ENCODE measurements at places on chromosomes 16 and 17. TPM values are rescaled to one million over a fixed set of nuclear protein-coding genes. Genes with fewer than 3 reads are reported as not detected.
A peak's percentile ranks its signal among the peaks of the same experiment; 100 is the strongest.

- no peak for DNase-seq
Observed at GRCh38 chr17:69223809-69224208, 4.8 kb downstream of the ABCA10 start.

DNA sequence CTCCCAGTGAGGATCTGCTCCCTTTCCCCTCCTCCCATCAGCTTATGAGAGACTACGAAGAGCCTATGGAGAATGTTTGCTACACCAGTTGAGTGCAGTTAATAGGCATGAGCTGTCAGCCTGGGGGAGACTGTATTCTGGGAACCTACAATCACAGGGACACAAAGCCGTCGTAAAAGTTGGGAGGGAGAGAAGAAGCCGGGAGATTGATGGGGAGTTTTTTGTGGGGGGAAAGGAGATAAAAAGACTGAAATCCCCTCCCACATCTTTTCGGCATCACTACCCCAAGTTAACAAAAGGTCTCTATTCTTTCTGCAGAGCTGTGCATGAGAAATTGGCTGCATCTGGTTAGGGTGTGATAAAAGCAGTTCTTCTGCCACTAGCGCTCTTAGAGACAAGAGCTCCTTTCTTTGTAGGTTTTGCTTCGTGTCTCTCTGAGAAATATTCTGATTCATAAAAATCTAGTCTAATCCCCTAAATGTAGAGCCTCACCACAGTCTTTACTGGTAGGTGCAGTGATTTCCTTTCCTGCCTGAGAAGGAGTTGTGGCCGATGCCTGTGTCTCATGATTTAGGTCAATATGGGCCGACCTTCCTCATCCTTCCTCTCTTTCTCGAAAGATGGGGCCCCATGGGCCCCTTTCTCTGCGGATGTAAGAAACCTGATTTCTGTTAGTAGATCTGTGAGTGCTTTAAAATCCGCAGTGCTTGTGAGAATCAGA lies 77.4 kb downstream of the BPTF start:
- DNase-seq = no peak

GRCh38 chr17:74041869-74042640 lies 161.4 kb upstream of the RPL38 start:
- DNase-seq = no peak

DNA sequence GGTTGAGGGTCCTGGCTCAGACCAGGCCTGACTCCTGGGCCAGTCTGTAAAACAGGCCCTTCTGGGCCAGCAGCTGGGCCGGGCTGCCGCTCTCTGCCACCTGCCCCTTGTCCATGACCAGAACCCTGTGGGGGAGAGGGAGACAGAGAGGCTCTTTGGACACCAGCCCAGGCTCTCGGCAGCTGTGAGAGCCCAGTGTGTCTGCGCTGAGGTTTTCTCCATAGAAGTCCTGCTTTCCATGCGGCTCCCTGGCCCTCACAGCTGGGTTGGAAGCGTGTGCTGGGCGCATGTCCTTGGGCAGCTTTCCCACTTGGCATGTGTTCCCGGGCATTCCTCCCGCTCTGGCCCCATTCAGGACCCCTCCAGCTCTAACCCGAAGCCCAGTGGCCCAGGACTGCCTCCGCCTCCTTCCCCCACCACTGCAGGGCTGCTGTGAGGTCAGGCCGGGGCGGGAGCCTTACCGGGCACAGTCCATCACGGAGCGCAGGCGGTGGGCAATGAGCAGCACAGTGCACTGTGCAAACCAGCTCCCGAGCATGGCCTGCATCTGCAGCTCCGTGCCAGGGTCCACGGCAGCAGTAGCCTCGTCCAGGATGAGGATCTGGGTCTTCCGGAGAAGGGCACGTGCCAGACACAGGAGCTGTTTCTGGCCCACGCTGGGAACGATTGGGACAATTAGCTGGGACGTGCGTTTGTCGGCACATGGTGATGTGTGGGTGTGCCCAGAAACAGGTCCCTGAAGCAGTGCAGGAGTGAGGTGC lies 73.0 kb downstream of the ABCC6 start:
- DNase-seq = no peak

- no peak for DNase-seq
Observed at GRCh38 chr16:30096862-30097563, 1.0 kb upstream of the YPEL3 start.

- no peak for DNase-seq
Observed at GRCh38 chr17:61337290-61337689, 62.4 kb upstream of the TBX2 start.

DNA sequence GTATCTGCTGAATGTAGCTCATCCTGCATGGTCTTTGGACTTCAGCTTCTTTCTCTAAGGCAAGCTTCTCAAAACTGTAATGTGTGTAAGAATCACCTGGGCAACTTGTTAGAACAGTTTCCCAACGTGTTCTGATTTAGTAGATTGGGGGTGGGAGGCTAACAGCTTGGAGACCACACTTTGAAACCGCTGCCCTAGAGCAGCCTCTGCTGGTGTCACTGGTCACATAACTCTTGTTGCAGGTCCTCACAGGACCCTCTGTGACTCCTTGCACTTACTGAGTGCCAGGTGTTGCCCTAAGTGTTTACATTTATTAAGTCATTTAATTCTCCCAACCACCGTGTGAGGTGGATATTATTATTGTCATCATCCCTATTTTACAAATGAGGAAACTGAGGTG lies 9.9 kb downstream of the SLC35G3 start:
- DNase-seq = no peak

- no peak for DNase-seq
Observed at GRCh38 chr17:74369221-74369620, 1.9 kb downstream of the GPR142 start.

- no peak for DNase-seq
Observed at GRCh38 chr17:79969906-79970305, 65.8 kb downstream of the TBC1D16 start.

GRCh38 chr17:64403881-64404460 lies 13.3 kb upstream of the PECAM1 start:
- DNase-seq = no peak

DNA sequence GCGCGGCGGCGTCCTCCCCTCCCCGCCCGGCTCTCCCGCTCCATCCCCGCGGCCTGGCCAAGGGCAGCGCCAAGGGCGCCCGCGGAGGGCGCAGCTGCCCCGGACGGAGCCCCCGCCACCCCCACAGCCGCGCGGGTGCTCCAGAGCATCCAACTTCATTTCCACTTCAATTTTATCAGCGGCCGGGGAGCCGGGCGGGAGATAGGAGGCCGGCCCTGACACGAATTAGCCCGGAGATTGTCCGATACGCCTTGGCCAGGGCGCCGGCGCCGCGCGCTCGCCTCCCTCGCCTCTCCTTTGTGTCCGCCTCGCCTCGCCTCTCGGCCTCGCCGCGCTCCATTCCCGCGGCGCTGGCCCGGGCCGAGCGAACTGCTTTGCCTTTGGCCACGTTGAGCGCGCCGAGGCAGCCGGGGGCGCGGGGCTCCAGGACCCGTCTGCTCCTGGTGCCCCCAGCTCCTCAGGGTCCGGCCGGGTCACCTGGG lies 129.1 kb upstream of the LHX1 start:
- DNase-seq = no peak

- DNase-seq = no peak
Observed at GRCh38 chr16:67804853-67805542, 1.4 kb downstream of the RANBP10 start.

- peak; percentile 31 for DNase-seq
Observed at GRCh38 chr16:66382966-66383299, 16.4 kb downstream of the CDH5 start.

- DNase-seq = no peak
Observed at GRCh38 chr16:22670551-22671041, 143.4 kb upstream of the HS3ST2 start.

DNA sequence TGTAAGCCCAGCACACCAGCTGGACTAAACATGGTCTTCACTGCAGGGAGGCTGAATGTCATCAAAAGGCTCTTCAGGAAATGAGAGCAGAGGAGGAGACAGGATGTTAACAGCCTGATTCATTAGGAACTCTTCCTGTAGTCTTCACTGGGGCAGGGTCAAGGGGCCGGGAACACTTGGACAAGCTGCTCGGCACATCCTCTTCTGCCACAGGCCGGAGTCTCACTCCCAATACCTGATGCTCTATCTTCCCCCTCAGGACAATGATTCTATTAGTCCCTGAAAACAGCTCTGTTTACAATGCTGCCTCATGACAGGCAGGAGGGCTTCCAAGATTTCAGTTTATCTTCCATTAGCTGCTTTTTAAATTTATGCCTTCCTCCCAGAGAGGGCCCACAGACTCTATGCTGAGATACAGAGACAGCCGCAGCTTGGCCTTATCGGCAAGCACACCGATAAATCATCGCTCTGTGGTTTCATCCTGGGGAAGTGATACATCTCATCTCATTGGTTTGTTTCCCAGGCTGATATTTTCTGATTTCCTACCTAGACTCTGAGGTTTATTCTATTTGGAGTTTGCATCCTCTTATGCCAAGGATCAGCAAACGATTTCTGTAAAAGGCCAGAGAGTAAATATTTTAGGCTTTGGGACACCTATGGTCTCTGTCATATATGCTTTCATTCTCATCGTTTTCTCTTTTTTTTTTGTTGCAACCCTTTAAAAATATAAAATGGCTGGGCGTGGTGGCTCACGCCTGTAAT lies 214.0 kb upstream of the ASIC2 start:
- DNase-seq = no peak

DNA sequence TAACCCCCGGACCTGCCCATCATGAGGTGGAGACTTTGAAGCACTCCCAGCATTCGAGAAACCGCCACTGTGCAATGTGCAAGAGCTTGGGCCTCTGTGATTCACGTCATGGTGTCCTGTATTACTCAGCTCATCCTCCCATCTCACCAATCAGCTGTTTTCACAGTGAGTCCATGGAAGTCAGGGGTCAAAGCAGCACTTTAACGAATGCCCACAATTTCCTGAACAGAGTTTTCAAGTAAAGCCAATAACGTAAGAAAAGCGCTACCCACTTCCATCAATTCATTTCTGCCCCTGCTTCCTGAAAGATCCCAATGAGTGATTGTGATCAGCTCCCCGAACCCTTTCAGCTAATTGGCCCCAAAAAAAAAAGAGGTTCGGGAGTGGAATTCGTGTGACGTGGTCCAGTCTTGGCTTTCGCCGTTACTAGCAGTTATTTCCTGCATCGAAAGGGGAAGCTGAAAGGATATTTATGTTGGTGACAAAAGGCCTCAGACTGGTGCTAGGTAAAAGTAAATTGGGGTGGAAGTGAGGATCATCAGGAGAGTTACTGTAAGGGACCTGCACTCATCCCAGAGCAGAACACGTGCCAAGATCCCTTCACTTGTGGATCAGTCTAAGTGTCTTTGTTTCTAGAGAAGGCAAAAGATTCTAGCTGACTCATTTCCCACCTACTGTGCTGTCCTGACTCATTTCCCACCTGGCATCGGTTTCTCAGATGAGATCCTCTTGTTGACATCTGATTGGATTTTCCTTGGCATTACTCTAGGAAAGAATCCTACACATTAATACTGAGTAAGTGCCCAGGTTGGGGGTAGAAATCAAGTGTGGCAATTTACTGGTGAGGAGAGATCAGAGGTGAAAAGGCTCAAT lies 136.7 kb upstream of the NUDT7 start:
- DNase-seq = no peak

DNA sequence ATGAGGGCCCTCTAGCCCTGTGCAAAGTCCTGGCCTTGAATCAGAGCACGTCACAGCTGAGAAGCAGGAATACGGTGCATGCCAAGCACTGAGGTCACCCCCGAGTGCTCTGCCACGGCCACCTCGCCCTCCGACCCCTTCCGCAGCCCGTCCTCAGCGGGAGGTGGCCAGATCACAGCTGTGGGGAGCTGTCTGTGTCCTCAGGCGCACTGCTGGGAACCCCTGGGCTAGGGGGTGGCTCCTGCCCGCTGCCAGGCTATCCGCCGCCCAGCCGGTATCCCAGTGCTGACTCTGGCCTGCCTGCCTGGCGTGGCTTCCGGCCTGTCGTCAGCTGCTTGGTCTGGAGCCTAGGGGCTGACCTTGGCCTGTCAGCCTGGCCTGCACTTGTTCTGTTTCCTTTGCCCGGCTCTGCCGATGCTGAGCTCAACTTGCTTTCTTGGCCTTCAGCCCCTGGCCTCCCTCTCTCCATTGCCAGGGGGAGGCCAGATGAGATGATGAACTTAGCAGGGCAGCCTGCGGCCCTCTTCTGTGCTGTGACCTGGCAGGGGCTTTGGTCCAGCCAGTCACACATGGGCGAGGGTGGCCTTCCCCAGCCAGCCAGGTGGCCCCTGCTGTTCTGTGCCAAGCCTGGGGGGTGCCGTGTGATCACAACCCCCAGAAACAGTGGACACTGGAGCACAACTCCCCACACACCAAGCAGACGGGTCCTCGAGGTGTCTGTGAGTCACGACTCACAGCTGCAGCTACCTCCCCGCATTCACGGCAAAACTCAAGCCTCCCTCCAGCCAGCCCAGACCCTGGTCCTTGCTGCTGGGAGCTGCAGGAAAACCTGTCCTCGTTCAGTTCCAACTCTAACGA lies 77.3 kb downstream of the ZDHHC7 start:
- no peak for DNase-seq

The LRRC75A gene
- 1.3 TPM for polyA plus RNA-seq

The CCDC40 gene
- 3.1 TPM for polyA plus RNA-seq

The ACSM2A gene
- not detected for polyA plus RNA-seq

The RAC3 gene
- polyA plus RNA-seq = 7.5 TPM
